ENCODE measurements at places on chromosomes 12 and 14.

DNA sequence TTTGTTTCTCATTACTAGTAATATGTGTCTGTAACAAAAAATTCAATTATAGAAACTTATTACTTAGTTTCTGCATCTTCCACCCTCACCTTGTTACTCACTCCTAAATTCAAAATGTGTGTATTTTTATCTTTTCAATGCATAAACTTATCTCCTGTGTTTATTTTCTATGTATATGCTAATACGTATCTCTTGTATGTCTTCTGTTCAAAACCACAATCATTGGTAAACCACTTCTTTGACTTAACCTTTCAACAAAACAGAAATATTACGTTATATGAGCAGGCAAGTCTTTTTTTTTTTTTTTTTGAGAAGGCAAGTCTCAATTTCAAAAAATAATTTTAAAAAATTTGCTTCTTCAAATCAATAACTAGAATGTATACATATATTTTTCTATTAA is 39.2 kb upstream of the RPH3A start:
- no peak for DNase-seq

DNA sequence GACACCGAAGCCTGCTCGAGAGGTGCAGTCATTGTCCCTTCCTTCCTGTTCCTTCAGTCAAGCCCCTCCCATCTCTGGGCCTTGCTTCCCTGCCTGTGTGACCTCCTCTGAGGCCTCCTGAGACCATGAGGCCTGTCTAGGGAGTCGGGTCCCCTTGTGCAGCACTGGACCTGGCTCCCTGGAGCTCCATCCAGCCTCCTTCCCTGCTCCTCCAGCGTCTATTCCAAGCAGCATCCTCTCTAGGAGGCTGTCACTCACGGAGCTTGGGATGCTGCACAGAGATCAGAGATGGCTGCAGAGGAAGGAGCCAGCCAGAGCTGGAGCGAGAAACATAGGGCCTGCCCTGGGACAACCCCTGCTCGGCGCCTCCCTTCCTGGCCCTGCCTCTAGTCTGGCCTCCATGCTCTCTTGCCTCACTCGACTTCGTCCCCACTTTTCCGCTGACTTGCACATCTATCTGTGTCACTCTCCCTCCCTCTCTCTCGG is 142.7 kb downstream of the BCL11B start:
- no peak for DNase-seq

- DNase-seq = no peak
These were observed 39.2 kb upstream of the MAX start for GRCh38 chr14:65141523-65141922.

DNA sequence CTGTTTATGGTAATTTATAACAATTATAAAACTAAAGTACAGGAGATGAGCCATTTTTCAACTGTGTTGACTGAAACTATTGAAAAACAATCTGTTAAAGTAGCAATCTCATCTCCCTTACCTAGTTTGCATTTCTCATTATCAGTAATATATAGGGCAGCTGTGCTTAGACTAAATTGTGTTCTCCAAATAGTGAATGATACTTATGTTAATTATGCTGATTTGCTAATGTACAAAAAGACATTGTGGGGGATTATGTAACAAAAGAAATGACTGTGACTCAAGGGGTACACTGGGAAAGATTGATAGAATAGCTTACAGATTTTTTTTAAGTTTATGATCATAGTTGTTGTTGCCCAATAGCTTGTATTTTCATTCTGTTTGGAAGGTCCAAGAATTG is 207.7 kb downstream of the FUT8 start:
- DNase-seq = no peak

GRCh38 chr14:24430682-24431568 is 1.2 kb downstream of the KHNYN start:
- no peak for DNase-seq

- DNase-seq = no peak
These were observed 9.9 kb upstream of the ASPG start for GRCh38 chr14:104075530-104076151.

DNA sequence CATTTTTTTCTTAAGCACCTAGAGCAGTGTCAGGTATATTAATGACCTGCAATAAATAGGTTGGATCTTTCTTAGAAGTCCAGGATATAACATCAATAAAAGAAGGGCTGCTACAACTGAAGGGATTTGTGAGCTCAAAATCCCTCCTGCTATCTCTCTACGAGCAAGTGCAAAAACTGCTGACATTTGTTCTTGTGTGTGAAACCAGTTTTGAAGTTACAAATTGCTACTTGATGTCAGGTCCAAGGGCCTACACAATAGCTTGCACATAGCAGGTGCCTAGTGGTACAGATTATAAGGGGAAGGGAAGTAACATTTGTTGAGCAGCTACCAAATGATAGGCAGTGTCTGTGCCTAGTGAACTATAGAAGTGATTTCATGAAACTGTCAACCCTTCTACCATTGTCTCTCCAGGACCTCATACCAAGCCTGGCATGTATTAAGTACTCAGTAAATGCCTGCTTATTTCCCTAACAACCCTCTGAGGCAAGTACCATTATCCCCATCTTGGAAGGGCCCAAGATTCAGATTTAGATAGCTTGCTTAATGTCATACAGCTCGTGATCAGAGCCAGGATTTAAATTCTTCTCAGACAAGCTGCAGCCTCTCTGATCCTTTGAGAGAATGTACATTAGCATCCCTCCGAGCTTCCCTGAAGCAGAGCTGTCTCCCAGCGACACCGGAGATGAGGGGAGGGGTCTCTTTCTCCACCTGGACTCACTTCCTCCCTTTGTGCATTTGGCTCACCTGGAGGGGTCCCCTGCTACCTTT is 300.3 kb downstream of the ZFP36L1 start:
- DNase-seq = no peak

DNA sequence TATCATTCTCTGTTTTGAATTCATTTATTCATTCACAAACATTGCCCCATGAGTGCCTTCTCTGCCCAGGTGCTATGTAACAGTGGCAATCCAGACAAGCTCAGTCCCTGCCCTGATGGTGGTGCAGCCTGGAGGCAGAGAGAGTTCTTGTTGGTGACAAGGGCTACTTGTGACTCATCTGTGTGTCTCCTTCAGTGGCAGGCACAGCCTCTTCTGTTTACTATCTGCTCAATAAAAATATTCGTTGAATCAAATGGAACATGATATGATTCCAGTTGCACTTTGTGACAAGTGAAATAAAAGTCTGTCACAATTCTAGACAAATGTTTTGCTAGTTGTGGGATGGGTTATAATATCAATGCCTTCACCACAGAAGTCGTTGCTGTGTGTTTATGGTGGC is 20.6 kb upstream of the CPM start:
- DNase-seq = peak; percentile 92

DNA sequence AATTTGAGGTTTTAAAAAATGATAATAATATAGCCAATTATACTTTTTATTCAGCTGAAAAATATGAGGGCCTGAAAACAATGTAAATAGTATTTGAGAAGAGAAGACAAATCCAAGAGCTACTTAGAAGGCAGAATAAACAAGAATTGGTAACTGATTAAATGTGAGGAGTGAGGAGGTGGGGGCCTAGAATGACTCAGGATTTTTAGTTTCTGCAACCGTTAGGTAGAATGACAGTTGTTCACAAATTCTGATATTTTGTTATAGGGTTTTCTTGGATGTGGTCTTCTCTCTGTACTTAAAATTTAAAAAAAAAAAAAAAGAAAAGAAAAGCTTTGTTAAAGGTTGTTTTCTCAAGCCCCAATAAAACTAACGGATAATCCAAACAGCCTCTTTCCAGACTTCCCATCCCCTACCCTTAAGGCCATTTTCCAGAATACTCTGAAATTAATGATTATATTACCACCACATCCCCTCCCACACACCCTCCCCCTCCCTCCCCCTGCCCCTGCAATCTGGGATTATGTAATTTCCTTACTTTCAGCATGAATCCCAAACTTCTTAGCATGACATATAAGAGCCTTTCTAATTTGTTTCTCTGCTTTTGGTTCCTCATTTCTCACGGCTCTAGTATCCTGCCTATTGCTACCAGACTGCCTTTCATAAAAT is 50.4 kb downstream of the LRP6 start:
- DNase-seq = no peak

GRCh38 chr12:75766263-75767160 is 255.1 kb upstream of the KRR1 start:
- no peak for DNase-seq

- peak; percentile 23 for DNase-seq
These were observed 8.2 kb upstream of the PPP2R5E start for GRCh38 chr14:63551332-63551731.

DNA sequence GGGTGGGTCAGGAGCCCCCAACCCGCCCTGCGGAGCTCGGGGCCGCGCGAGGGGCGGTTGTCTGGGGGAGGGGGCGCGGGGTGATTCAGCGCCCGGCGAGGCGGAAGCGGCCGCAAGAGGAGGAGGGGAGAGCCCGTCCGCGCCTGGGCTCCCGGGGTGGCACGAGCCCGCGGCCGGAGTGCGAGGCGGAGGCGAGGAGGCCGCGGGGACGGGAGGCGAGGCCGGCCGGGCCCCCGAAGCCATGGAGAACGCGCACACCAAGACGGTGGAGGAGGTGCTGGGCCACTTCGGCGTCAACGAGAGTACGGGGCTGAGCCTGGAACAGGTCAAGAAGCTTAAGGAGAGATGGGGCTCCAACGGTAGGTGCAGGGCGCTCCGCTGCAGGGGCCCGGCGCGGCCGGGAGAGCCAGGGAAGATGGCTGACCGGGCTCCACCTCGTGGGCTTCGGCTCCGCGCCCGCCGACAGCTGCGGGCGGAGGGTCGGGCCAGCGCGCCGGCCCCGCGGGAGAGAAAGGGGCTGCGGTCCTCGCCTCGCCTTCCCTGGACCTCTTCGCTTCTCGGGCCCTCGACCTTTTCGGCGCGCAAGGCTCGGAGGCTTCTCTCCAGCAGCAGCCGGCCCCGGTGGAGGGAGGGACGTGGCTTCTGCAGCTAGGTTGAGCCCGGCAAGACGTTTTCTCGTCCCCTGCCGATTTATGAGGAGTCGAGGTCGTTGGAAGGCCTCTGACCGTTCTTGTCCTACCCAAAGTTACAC is 677 bp downstream of the ATP2A2 start:
- peak; percentile 11 for DNase-seq

DNA sequence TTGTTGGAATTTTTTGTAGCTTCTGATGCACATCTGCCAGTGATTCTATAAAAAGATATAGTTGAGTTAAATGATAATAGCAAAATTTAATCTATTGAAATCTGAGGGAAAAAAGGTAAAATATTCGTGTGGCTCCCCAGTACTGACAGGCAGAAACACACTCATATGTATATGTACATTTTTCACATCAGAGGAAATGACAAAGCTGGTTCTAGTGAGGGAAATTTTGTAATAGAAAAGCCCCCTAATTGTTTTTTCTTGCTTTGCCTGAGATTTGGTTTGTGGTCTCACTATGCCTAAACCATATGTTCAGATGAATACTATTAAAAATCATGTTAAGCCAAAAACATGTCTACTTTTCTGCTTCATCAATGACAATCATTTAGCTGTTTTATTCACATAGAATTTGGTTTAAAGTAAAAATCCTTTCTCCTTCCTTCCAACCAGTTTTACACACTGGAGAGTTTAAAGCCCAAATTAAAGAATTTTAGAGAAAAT is 203.5 kb downstream of the ANO6 start:
- no peak for DNase-seq
